A549 treated with RU486 at 1 μM for 4 hours (cell line): ENCODE measurements at places on chromosomes 1 and 21. TPM values are rescaled to one million over a fixed set of nuclear protein-coding genes. Genes with fewer than 3 reads are reported as not detected.

GRIK3 gene
- total RNA-seq: not detected in 5 replicates

PTGFRN gene
- total RNA-seq: 9.9 to 17.4 TPM (median 16.5 TPM) in 5 replicates

THEM5 gene
- not detected in 5 replicates for total RNA-seq

HES4 gene
- 29.0 to 81.0 TPM (median 71.2 TPM) in 5 replicates for total RNA-seq

PGBD5 gene
- 0.49 to 1.0 TPM (median 0.80 TPM) in 5 replicates for total RNA-seq

NPR1 gene
- total RNA-seq: 0.77 to 1.2 TPM (median 0.97 TPM) in 5 replicates

CFAP141 gene
- total RNA-seq: 0.61 TPM in 1 of 5 replicates, not detected in the others

PLA2G2A gene
- total RNA-seq: not detected in 5 replicates

MASP2 gene
- 0.08 to 0.30 TPM (median 0.09 TPM) in 5 replicates for total RNA-seq
